ENCODE measurements at places on chromosomes 13 and 19.

DNA sequence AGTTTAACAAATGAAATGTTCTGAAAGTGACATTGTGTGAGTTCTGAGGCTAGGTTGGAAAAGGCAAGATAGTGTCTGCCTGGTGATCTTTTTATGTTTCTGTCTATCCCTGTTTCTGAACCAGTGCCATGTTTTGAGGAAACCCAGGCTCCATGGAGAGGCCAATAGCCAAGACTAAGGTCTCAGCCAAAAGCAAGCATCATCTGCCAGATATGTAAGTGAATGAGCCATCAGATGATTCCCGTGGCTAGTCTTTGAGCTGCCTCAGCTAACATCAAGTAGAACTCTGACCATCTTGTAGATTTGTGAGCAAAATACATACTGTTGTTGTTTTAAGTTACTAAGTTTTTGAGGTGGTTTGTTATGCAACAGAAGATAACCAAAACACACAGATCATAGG, 19.6 kb upstream of the CCNA1 start:
- no peak overlapping the region for H3K4me3 ChIP-seq
- H3K27ac ChIP-seq = no peak overlapping the region
- H3K4me1 ChIP-seq = no peaks in the 10 kb centered on the region
- H3K36me3 ChIP-seq = no peaks in the 10 kb centered on the region
- DNase-seq = no peak

DNA sequence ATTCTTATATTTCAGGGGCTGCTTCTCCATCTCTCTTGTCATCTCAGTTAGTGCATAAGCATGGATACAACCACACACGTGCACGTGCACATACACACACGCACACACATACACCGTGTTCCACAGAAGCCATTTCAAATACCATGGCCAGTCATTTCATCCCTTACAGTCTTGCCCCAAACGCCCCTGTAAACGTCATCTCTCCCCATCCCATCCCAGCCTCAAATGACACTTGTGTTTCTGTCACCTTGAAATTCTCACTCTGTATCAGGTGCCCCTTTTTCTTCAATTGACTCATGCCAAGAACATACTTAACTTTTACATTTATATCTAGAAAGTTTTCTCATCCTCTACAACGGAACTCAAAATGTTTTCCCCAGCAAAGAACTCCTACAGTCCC, 220.5 kb downstream of the IRS2 start:
- no peaks in the 10 kb centered on the region for H3K36me3 ChIP-seq
- no peaks in the 10 kb centered on the region for H3K4me1 ChIP-seq
- no peak overlapping the region for H3K27ac ChIP-seq
- H3K4me3 ChIP-seq = no peak overlapping the region
- no peaks in the 10 kb centered on the region for H3K27me3 ChIP-seq
- DNase-seq = no peak

GRCh38 chr19:47239610-47240296, 8.8 kb upstream of the BBC3 start:
- H3K27me3 ChIP-seq = no peaks in the 10 kb centered on the region
- H3K4me1 ChIP-seq = peaks cover 38% of the 10 kb centered on the region
- no peak overlapping the region for H3K4me3 ChIP-seq
- no peaks in the 10 kb centered on the region for H3K36me3 ChIP-seq

DNA sequence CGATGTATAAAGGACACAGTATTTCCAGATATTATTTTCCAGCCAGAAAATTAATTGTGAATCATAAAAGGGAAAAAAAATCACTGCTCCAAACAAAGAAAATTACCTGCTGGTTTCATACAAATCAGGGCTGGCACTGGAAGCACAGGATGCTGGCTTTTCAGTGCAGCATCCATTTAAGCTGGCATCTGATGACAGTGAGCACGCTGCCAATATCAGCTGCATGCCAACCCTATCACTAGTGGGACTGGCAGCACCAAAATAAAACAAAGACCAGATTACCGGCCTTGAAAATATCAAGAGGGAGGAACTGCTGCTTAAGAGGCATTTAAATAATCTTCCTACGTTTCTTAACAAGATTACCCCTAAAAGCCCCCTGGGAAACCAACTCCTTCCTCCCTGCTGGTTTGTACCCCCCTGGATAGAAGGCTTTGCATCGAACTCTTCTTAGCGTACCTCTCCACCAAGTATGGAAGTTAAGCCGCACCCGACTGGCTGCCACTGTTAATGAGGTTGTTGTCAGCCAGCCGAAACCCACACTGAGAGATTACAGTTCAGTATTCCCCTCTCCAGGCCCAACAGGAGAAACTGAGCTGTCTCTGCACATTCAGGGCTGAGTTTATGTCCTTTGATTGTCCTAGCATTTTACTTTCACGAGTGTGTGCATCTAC, 257.8 kb downstream of the EFNB2 start:
- H3K36me3 ChIP-seq = no peaks in the 10 kb centered on the region
- no peaks in the 10 kb centered on the region for H3K4me1 ChIP-seq
- H3K4me3 ChIP-seq = no peak overlapping the region
- no peaks in the 10 kb centered on the region for H3K27me3 ChIP-seq

GRCh38 chr19:5914358-5914774, 312 bp downstream of the CAPS start:
- H3K27ac ChIP-seq = peak overlapping the region; percentile 89
- H3K27me3 ChIP-seq = no peaks in the 10 kb centered on the region
- peaks cover 30% of the 10 kb centered on the region for H3K4me1 ChIP-seq
- no peak overlapping the region for H3K4me3 ChIP-seq
- H3K36me3 ChIP-seq = peaks cover 35% of the 10 kb centered on the region

DNA sequence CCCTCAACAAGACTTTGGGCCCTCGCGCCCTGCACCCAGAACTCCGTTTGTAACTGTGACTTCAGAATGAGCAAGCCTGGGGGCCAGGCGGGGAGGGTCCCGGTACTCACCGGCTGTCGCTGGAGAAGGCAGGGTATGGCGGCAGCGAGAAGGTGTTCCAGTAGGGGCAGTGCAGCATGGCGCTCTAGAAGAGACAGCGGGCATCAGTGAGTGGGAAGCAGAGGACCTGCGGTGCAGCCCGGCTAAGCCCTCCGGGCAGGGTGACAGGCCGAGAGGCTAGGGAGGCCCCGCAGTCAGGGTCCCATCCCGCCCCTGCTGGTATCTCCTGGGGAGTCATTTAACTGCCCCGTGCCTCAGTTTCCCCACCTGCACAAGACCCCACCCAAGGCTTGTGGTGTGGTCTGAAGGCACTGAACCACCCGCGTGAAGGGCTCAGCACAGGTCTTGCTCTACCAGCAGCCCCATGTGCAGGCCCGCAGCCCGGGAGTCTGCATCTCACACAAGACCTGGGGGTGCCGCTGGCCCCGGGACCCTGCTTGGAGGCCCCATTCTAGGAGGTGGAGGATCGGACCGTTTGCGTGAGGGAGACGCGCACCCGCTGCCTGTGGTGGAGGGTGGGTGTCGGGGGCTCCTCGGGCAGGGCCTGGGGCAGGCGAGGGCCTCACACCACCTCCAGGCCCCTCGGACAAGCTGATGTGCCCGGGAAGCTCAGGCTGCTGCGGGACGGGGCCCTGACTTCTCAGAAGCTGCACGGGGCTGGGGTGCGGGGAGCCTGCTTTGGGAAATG, 24.6 kb downstream of the SBNO2 start:
- H3K36me3 ChIP-seq = peaks cover 10% of the 10 kb centered on the region
- no peaks in the 10 kb centered on the region for H3K27me3 ChIP-seq
- H3K4me3 ChIP-seq = no peak overlapping the region
- H3K27ac ChIP-seq = no peak overlapping the region
- H3K4me1 ChIP-seq = peaks cover 29% of the 10 kb centered on the region
- no peak for DNase-seq

DNA sequence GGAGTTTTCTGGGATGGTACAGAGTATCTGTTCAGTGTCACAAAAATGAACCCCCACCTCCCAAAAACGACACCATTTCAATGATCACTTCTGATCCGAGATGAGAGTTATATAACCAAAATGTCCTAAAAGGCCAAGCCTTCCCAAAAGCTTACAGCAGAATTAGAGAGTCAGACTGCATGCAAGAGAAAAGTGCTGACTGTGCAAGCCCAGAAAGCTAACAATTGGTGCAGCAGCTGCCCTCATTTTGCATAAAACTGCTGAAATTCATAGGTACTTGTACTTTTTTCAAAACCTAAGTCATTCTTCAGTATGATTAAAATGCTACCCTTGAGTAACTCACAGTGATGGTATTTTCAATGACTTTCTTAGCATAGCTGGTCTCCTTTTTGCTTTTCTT, 819.6 kb upstream of the ARGLU1 start:
- H3K4me1 ChIP-seq = no peaks in the 10 kb centered on the region
- no peak overlapping the region for H3K4me3 ChIP-seq
- no peaks in the 10 kb centered on the region for H3K27me3 ChIP-seq

DNA sequence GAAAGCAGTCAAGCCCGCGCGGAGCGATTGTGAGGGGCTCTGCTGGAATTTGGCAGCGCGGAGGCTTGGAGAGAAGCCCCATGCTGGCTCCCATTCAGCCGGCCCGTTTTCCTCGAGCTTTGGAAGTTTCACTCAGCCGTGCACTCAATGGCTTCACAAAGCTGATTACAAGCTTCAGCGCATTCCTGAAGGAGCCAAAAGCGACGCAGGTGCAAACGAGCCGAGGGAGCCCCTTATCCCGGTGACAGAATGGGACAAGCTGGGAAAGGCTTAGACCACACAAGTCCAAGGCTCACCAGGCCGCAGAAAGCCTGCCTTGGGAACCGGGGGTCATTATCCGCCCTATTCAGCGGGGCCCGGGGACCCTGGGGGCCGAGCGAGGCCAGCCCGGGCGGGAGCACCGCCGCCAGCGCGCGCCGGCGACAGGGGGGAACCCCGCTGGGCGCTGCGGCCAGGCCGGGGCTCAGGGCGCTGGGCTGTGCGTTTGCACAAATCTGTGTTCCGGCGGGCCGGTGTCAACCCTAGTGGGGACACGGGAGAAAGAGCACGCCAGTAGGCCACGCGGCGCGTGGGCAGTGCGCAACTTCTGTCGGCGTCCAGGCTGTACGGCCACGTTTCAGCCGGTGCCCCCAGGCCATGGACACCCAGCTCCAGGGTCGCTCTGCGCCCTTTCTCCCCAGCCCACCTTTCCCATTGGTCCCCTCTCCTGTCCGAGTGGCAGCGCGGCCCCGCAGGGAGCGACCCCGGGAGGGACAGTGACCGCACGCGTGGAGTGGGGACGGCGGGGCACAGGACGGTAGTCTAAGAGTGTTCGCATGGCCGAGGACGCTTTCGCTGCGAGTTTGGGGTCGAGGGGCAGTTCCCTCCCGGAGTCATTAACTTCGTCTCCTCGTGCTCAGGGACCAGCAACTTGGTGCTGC, 37.3 kb downstream of the SOX1 start:
- no peaks in the 10 kb centered on the region for H3K36me3 ChIP-seq
- peak; percentile 29 for DNase-seq
- peaks cover 15% of the 10 kb centered on the region for H3K4me1 ChIP-seq
- peaks cover 32% of the 10 kb centered on the region for H3K27me3 ChIP-seq

DNA sequence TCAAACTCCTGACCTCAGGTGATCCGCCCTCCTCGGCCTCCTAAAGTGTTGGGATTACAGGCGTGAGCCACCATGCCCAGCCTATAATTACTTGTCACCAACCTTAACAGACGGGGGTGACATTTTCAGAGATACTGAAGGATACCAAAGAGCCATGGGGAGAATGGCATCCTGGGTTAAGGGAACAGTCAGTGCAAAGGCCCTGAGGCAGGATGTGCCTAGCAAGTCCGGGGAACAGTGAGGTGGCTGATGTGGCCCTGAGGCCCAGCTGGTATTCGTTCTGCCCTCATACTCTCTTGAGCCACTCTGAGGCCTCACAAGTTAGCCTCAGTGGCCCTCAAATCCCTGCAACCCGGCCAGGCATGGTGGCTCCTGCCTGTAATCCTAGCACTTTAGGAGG, 15.0 kb upstream of the ANGPTL8 start:
- H3K27me3 ChIP-seq = no peaks in the 10 kb centered on the region
- DNase-seq = no peak

- no peak within 1 kb of the TSS for H3K4me3 ChIP-seq
- H3K27me3 ChIP-seq = peaks cover 5% of the 10 kb centered on the region
- H3K36me3 ChIP-seq = no peaks in the 10 kb centered on the region
- DNase-seq = no peak
- no peak within 1 kb of the TSS for H3K27ac ChIP-seq
Measured at GRCh38 chr19:6590827-6591319, at the start of gene CD70. Gene CD70 (minus strand): TSS chr19:6591150. CDS start chr19:6591002, 148 bp downstream.

- H3K4me3 ChIP-seq = no peak overlapping the region
- H3K27ac ChIP-seq = no peak overlapping the region
- no peaks in the 10 kb centered on the region for H3K36me3 ChIP-seq
Measured at GRCh38 chr13:91278888-91279287, 68.6 kb upstream of the MIR17HG start.

DNA sequence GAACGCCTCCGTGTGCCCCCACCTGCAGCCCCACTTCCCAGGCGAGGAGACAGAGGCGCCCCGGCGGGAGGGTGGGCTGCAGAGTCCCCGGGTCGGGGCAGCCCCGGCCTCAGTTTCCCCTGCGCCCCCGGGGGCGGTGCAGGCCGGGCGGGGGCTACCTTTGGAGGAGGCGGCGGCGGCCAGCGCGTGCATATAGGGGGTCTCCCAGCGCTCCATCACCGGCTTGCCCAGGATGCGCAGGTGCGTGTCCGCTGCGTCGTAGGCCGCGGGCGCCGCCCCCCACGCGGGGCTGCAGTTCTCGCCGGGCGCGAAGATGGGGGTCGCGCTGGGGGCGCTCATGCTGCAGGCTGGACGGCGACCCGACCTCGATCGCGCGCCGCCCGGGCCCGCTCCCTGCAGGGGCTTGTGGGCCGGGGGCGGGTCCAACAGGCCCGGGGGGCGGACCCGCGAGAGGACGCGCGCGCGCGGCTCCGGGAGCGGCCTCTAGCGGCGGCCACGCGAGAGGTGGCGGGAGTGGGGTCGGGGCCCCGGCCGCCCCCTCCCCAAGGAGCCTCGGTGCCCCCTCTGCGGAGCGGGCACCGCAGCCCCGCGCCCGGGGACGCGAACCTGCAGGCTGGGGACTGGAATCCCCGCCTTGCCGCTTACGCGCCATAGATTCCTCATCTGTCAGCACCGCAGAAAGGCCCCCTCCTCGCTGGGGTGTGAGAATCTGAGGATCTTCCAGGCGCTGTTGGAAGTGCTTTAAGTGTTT, at the start of gene GAMT:
TSS of gene GAMT (minus strand) at position 405 of the 751 bp plus-strand sequence. CDS start at position 339, 66 bp downstream.
- DNase-seq = peak; percentile 52
- H3K4me3 ChIP-seq = peak within 1 kb of the TSS; percentile 31
- peaks cover 10% of the 10 kb centered on the region for H3K4me1 ChIP-seq

DNA sequence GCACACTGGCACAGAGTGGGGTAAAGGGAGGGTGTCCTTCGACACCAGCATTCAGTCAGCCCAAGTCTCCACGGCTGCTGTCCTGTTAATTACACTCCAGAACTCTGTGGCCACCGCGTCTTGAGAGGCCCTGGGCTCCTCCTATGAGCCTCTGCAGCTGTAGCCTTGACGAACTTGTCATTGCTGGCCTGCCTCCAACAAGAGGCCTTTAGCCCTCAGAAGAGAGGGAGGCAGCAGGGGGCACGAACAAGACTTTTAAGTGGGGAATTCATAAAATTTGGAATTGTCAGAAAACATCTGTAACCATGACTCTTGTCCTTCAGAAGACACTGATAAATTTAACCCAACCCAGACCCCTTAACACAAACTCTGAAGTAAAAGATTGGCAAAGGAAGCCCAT, 241.9 kb downstream of the UQCRFS1 start:
- no peak for DNase-seq
- no peaks in the 10 kb centered on the region for H3K4me1 ChIP-seq
- H3K27ac ChIP-seq = no peak overlapping the region
- H3K4me3 ChIP-seq = no peak overlapping the region

- no peaks in the 10 kb centered on the region for H3K4me1 ChIP-seq
- H3K27me3 ChIP-seq = no peaks in the 10 kb centered on the region
- no peak for DNase-seq
Measured at GRCh38 chr13:40116008-40116407, 460.5 kb downstream of the COG6 start.

- H3K4me1 ChIP-seq = peaks cover 6% of the 10 kb centered on the region
- H3K36me3 ChIP-seq = no peaks in the 10 kb centered on the region
- H3K27me3 ChIP-seq = no peaks in the 10 kb centered on the region
- no peak for DNase-seq
- no peak overlapping the region for H3K27ac ChIP-seq
- no peak overlapping the region for H3K4me3 ChIP-seq
Measured at GRCh38 chr13:60410299-60410698, 13.3 kb downstream of the TDRD3 start.

Measured in thyroid gland (tissue), 4 donors.